ENCODE measurements at places on chromosomes 4 and X.

GRCh38 chrX:37754516-37754915, 25.3 kb upstream of the CYBB start:
- no peak for DNase-seq

- no peak for DNase-seq
These were observed 19.1 kb upstream of the ARSJ start for GRCh38 chr4:113998531-113998930.

DNA sequence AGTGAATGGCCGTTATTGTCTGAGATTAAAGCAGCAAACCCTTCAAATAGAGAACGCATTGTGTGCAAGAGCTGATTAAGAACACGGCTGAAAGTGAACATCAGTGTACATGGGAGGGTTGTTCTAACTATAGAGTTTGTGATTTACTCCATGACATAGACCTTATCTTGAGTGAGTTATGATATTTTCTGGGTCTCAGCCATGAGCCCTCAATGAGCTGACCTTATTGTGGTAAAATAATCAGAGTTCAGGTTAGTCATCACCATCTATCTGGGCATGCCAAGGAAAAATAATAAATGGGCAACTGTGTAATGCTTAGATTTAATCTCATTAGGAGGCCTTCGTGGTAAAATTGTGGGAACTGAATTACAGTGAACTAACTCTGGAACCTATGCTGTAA, 33.2 kb upstream of the CLDN24 start:
- DNase-seq: peak; percentile 69

DNA sequence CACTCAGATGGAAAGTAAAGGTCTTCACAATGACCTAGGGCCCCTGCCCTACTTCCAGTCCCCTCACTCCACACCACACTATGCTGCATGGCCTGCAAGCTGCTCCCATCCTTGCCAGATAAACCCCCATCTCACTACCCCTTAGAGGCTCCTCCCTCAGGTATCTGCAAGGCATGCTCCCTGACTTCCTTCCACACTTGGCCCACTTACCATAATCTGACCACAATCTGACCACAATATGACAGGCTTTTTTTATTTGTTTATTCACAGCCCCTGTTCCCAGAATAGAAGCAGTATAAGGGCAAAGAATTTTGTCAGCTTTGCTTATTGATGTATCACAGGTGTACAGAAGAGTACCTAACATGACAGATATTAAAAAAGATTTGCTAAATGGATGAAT, 124.7 kb downstream of the CAMK2D start:
- peak; percentile 80 for DNase-seq

DNA sequence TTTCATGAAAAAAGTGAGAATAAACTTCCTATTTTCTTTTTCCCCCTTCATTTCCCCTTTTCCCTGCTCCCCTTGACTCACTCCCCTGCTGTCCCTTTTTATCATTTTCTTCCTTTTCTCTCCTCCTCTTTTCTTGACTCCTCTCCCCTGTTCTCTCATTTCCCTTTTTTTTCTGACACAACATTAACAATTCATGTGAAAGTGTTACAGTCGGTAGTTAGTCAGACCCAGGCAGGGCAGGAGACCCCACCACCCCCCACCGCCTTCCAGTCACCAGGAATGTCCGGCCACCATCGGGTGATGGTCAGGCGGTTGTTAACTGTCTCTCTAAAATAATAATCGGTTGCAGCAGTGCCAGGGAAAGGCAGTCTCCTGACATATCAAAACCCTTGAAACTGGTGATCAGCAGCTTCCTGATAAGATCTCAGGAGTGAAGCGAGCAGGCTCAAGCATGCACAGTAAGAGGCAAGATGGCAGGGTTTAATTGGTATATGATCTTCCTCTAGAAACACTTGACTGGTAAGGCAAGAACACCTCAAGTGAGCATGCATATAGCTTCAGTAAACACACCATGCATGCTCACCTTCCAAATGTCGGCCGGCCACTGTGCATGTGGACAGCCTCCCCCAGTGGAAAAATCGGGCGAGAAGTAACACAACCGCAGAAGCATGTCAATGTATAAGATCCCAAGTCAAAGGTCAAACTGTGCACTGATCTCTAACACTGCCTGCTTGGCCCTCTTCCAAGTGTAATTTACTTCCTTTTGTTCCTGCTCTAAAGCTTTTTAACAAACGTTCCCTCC, 191.4 kb downstream of the NDST4 start:
- no peak for DNase-seq

GRCh38 chr4:5330339-5330989, 279.2 kb downstream of the STK32B start:
- no peak for DNase-seq

- DNase-seq: no peak
These were observed 4.2 kb upstream of the OTUD5 start for GRCh38 chrX:48961585-48962091.

DNA sequence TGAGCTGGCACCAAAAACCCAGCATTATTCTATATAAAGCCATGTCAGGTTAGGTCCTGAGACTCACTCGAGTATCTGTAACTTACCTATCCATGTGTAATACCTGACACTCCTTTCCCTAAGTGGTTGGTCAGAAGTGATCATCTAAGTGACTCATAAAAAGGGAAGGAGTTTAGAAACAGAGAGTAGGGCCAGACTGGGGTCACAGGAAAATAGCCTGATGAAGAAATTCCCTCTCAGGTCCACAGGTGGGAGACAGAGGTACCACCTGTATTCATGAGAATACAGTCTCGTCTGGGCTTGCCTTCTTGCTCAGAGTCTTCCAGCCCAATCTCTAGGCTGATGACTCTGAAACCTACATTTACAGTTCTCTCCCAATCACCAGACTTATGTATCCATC, 161.8 kb upstream of the MAP3K15 start:
- DNase-seq: no peak

DNA sequence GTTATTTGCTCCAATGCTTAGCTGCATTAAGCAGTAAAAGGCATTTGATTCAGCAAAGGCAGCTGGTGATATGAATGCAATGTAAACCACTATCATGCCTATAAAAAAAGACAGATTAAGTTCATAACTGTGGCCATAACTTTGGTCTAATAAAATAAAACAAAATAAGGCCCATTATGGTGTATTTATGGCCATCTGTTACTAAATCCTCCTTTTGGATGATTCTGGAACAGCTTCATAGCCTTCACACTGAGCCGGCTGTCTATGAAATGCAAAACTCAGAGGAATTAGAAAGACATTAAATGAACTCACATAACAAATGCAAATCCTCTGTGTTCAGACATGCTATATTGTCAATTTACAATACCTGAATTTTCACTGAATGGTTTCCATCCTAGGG, 223.7 kb upstream of the FAT4 start:
- no peak for DNase-seq

- no peak for DNase-seq
These were observed 70.4 kb upstream of the USP9X start for GRCh38 chrX:41014776-41015360.

DNA sequence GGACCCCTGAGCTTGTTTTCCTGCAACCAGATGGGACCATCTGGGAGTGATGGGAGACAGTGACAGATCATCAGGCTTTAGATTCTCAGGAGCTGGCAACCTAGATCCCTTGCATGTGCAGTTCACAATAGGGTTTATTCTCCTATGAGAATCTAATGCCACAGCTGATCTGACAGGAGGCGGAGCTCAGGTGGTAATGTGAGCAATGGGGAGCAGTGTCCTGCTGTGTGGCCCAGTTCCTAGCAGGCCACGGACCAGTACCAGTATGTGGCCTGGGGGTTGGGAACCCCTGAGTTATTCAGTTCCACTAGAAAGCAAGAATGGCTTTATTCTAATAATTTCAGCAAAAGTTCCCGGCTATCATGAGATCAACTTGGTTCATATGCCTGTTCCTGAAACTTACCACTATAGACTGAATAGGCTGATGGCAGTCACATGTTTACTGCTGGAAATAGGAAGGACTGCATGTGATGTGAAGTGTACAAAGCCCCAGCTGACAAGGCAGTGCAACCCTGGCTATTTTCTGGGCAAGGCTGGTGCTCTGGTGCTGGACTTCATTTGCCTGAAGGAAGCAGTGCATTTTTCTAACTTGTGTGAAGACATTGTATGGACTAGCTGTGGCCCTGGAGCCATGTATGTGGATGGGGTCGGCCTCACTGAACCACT, 107.2 kb downstream of the SPRY1 start:
- DNase-seq: no peak

DNA sequence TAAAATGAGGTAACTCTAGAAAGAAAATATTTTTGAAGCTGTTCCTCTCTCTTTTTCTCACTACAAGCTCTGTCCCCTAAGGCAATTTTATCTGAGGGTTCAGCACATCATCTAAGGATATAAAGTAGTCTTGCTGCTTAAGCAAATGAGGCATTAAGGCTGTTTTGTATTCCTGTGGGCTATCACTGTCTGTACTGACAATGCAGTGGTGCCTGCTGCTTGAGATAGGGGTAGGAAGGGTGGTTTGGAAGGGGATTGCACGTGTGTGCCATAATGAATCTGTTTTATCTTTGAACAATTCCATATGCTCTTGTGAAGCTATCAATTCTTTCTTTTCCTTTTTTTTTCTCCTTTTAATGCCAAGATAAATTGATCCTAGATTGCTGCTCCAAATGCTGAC, 128.0 kb upstream of the ATOH1 start:
- no peak for DNase-seq

DNA sequence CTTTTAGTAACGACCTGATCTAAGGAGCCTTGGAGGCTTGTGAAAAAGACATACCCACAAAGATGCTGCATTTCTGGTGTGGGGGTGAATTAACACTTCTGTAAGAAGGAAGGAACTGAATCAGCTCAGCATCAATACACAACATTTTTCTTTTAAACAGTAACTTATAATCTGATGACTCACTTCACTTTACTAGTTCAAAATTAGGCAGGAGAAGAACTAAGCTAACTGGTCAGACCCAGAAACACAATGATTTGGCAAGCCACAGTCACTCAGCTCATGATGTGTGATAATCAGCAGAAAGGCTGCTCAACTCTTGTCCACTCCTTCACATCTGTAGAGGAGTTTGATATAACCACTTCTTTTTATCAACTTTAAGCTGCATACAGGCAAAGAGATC, 4.6 kb downstream of the MMAA start:
- no peak for DNase-seq

- DNase-seq: no peak
These were observed 65.5 kb downstream of the ADRA2C start for GRCh38 chr4:3831529-3832150.

DNA sequence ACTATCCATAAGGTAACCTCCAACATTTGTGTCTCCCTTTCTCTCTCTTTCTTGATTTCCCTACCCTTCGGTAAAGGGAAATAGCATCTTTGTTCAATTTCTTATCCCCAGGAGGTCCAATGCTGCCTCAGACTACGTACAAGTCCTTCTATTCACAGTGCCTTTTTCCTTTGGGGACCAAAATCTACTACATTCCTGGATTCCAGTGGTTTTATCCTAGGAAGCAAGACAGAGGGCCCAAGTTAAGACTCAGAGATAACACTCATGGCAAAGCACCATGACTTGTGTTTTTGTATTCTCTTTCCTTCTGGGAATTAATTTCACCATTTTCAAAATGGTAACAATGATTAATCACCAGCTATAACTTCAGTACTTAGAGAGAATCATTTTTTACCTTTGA, 10.6 kb downstream of the G3BP2 start:
- no peak for DNase-seq

- no peak for DNase-seq
These were observed 10.3 kb downstream of the GUCY1B1 start for GRCh38 chr4:155769090-155769489.

DNA sequence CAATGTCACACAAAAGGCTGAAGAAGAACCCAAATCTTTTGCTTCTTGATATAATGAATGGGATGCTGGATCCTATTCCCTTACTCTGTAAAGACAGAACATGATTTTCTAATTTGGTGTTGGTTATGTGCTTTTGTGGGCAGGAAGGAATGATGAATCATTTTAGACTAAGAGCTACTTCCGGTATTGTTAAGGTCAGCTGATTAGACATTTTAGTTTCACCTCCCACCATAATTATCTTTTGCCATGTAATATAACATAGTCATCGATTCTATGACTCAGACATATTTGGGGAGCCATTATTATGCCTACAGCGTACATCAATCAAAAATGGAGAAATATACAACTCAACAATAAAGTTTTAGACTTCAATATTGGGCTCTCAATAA, 265.3 kb downstream of the ZNF674 start:
- DNase-seq: no peak

GRCh38 chr4:57605376-57605775, 495.2 kb upstream of the IGFBP7 start:
- no peak for DNase-seq

GRCh38 chr4:3479358-3480101, 16.4 kb downstream of the DOK7 start:
- DNase-seq: no peak

- DNase-seq: peak; percentile 77
These were observed 182.8 kb upstream of the GRID2 start for GRCh38 chr4:92120810-92121498.

GRCh38 chr4:4560136-4560535, 18.3 kb upstream of the STX18 start:
- no peak for DNase-seq

DNA sequence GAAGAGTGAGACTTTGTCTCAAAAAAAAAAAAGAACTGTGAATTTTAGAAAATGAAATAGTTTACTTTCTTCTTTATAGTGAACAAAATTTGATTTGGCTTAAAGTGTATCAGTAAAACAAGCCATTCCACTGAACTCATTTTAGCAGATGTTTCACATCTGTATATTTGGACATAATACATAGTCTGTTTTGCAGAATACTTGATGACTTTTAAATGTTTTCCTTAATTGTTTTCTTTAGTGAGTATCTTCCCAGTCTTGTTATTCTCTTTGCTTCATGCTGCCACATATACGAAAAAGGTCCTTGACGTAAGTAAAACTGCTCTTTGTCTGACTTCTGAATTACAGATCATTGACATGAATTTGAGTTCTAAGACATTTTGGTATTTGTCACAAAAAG, 8.3 kb downstream of the TMEM33 start:
- DNase-seq: no peak

DNA sequence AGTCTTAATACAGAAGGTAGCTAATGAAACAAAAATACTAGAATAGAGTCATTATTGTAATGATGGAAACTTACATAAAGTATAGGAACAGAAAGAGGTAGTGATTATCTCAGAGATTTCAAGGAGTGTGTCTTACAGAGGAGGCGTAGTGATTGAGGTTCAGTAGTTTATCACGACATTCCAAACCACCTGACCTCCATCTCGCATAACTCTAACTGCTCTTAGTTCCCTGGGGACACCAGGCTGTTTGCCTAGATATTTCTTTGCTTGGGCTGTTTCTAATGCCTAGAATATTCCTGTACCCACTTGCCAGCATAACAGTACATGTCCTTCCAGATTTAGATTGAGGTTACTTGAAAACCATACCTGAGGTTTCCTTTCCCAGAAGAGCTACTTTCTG, 29.1 kb downstream of the STAG2 start:
- no peak for DNase-seq

- DNase-seq: peak; percentile 11
These were observed 39.4 kb upstream of the NDP start for GRCh38 chrX:44012484-44013096.

GRCh38 chrX:129931411-129932015, 25.5 kb downstream of the UTP14A start:
- DNase-seq: peak; percentile 73

GRCh38 chr4:140858897-140859296, 102.7 kb upstream of the TBC1D9 start:
- DNase-seq: peak; percentile 53

- no peak for DNase-seq
These were observed 581.4 kb upstream of the DIPK2B start for GRCh38 chrX:45781901-45782553.

Data from astrocyte of the cerebellum (primary cell).